ENCODE measurements at places on chromosomes 3 and 15.

DNA sequence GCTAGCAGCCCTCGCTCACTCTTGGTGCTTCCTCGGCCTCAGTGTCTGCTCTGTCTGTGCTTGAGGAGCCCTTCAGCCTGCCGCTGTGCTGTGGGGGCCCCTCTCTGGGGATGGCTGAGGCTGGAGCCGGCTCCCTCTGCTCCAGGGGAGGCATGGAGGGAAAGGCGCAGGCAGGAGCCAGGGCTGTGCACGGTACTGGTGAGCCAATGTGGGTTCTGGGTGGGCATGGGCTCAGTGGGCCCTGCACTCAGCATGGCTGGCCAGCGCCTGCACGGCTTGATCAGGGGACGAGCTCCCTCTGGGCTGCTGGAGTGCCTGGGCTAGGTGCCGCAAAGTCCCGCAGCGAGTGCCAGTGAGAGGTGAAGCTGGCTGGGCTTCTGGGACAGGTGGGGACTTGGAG lies 260.0 kb downstream of the SI start:
- no peak for DNase-seq

GRCh38 chr3:142237891-142238290 lies 12.5 kb upstream of the GK5 start:
- no peak for DNase-seq

DNA sequence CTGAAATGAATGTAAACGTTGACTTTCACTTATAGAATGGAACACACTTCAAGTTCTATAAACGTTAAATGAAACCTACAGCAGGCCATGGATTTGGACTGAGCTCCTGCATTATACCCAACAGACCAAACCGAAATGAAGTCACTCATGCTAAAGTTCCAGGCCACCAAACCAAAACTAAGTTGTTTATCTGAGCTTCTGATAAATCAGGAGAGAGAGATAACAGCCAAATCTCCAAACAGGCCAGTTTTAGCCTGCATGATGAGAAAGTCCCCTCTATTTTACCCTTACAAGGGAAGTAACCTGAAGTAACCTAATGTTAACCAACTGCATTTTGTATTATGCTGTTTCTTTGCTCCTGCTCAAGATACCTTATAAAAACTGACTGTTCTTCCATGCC lies 44.5 kb downstream of the DCUN1D1 start:
- no peak for DNase-seq

DNA sequence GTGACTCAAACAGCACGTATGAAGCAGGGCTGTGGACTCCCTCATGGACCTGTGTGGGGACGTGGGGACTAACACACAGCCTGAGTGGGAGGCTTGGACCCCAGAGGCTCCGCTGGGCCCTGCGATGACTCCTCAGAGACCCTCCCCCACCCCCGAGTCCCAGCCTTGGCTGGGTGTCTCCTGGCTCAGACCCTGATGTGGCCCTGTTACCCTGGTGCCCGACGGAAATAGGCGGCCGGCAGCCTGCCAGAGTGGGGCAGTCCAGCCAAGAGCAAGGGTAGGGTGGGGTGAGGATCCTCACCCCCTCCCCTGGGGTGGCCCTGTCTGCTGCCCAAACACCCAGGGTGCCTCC lies 15.3 kb downstream of the TNK2 start:
- no peak for DNase-seq

DNA sequence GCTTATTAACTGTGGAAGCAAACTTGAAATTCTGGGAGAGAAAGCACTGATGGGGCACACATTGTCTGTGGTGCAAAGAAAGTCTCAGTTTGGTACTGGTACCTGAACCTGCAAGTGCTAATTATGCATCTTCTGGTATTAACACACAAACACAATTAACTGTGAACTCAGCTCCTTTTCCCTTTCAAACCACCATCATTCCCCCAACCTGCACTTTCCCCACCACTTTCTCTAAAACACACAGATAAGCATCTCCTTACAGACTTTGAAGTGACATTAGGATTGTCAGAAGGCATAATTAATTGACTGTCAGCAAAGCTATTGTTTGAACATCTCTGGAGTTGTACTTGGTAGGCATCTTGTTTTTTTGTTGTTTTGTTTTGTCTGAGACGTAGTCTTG lies 452.2 kb upstream of the TPRG1 start:
- no peak for DNase-seq

DNA sequence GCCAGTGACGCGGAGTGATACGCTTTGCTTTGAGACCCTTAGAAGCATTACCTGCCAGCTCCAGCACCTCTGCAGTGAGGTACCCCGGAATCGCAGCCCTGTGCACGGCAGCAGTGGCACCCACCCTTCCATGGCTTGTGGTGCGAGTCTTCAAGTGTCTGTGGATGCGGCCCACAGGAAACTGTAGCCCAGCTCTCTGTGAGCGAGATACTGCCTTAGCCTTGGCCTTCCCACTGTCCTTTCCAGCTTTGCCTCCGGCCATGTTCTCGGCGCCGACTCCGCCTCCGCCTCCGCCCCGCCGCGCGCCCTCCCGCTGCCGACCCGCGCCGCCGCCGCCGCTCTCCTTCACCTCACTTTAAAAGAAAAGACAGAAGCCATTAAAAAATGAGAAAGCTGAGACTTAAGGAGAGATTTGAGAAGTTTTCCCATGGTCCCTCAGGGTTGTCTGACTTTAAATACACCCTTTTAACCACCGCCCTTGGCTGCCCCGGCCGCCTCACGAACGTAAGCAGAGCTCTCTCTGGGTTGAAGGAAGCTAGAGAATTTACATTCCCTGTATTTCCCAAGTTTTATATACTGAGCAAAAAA lies 78.5 kb upstream of the FAM174B start:
- DNase-seq = no peak

GRCh38 chr3:122255757-122256439 lies 69.2 kb upstream of the CSTA start:
- DNase-seq = no peak

DNA sequence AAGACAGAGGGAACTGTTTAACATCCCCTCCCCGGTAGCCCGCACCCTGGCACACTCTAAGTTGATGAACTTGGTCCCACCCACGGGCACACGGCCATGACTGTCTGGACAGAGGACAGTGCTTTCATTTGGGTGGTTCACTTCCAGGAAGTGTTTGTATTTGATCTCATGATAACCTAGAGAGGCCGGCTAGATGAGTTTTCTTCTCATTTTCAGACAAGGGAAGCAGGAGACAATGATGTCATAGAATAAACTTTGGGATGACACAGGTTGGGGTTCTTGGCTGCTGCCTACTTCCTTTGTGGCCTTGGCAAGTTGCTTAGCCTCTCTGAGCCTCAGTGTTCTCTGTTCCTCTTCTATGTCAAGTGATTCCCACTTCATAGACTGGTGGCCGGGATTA lies 16.1 kb upstream of the LYSMD4 start:
- no peak for DNase-seq
